Right ventricle myocardium inferior (tissue), 1 donor: ENCODE measurements at places on chromosomes 4 and X.
A peak's percentile ranks its signal among the peaks of the same experiment; 100 is the strongest.

GRCh38 chrX:3712051-3712869 is 1.2 kb downstream of the PRKX start:
- DNase-seq = no peak

DNA sequence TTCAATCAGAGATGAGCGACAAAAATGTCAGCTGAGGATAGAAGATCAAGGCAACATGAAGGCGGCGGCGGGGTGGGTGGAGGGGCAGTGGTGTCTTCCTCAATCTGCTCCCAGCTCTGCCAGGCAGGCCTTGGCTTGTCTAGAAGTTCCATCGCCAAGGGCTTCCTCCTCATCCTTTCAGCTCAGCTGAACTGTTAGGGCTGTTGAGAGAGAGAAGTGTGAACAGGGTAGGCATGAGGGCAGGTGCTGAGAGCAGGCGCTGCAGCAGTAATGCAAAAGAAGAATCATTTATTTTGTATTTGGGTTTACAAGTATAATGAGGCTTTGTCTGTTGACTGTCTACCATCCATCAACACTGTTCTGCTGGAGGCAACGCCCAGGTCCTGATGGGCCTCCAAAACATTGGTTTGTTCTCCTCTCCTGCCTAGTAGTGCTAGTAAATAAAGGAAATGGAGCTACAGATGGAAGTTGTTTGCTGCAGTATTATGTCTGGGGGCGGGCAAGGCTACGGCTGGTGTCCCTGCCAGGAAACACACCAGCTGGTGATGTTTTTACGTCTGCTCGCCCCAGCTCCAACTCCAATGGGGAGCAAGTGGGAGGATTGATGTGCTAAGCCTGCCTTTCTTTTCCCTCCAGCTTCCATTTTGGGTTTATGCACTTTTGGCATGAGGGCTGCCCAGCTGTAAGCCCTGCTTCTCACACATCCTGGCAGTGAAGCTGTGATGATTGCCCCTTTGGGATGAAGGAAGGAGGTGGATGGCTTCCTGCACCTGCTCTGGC is 139.4 kb upstream of the BOD1L1 start:
- DNase-seq = no peak

- no peak for DNase-seq
Measured at GRCh38 chr4:53790286-53790685, 199.0 kb upstream of the LNX1 start.

DNA sequence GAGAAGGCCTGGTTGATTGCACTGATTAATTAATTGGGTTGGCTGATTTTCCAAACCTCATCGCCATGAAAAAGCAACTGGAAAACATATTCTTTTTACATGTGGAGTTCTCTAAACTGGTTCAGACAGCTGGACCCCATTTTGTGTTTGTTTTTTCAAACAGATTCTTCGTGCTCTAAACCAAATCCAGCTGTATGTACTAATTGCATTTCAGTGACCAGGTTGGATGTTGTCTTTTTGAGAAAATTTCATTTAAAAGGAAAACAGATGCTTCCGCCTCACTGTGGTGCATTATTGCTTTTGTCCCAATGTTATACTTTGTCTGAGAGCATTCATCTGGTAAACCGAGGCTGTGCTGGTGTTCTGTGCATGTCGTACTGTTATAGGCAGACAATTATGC is 67.8 kb upstream of the LNX1 start:
- DNase-seq = no peak

DNA sequence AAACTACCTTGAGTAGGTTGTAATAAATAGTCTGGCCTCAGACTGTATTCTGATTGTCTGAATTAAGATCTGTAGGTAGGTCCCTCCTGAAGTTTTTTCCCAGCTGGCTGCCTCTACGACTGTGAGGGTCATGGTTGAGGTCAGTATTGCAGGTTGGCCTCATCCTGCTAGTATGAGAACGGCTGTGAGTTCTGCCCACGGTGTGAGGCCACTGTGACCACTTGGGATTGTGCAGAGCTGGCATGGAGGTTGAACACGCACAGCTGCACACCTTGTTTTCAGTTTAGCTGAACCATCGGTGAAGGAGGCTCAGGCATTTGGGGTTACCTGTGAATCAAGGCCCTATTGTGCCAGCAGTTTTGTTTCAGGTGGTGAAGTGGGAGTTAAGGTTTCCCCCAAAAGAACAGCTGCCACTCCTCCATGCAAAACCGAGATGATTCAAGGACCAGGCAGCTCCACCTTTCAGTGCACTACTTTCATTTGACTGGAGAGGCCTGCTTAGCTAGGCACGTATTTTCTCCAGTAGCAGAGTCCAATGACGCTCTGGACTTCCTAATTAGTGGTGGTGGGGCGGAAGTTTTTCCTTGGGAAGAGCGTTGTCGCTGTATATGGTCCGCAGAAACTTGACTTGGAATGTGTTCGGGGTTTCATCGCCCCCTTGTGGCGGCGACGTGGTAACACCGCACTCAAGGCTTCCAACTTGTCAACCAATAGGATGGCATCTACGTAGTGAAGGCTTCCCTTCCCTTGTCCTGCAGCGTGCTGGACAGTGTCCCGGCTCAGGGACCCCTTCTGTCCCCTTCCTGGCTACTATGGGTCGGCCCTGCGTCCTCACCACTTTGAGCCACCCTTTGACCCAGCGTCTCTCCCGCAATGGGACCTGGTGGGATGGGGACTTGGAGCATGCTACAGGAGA is 13.8 kb downstream of the CMC4 start:
- DNase-seq = peak; percentile 71

DNA sequence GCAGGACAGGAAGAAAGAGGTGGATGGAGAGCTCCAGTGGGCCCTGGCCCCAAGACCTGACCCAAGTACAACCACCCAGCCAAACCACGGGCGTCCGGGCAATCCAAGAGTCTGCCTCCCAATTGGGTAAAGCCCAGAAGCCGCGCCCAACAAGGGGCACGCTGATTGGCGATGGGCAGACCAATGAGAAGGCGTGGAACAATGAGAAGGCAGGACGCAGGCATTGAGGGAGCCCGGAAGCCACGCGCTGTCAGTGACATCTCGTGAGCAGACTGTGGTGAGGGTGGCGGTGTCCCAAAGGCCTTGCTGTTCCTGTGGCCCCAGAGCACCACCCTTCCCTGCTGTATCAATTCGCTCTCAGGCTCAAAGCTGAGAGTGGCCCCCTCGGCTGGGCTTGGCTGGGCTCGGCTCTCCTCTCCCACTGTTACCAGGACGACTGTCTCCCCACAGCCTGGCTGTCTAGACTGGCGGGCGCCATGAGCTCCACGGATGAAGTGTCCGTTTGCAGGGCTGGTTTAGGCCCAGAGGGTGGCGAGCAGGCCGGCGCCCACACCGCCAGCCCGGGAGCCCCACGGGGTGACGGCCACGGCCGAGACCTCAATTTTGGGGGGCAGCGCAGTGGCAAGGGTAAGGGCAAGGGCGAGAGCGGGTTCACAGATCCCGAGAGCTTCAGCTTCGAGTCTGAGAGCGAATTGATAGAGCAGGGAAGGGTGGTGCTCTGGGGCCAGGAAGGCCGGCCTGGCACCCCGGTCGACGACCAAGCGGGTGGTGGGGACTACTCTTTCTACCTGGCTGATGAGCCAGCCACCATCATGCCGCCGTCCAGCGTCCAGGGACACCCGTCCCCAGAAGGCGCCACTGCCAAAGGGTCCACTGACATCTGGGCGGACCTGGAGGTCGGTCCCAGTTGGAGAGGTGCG is at the start of gene LOC101059915:
Gene LOC101059915 (plus strand): TSS at position 219 of the 920 bp plus-strand sequence.
- DNase-seq = no peak

GRCh38 chr4:74628852-74629620 is 165.3 kb downstream of the BTC start:
- DNase-seq = no peak

DNA sequence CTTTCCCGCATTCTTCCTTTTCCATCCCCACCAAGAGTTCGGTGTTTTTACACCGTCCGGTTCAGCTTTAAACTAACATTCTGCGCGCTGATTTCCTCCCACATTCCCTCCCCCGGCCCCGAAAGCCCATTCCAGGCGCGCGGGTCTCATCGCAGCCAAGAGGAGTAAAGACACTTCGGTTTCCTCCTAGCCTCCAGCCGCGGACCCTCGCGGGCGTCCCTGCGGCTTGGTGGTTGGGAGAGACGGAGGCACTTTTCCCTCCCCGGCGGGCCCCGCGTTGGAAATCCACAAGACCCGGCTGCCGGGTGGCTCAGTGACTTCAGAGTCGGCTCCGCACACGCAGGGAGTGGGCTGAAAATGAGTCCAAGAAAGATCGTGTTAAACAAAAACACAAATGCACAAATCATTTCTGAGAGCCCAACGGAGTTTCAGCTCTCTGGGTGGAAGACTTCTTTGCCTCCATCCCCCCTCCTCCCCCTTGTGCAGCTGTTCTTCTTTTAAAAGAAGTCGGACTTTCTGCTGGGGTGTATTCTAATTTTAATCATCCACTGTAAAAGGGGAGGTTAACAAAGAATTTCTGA is 2.0 kb upstream of the ARX start:
- DNase-seq = no peak

DNA sequence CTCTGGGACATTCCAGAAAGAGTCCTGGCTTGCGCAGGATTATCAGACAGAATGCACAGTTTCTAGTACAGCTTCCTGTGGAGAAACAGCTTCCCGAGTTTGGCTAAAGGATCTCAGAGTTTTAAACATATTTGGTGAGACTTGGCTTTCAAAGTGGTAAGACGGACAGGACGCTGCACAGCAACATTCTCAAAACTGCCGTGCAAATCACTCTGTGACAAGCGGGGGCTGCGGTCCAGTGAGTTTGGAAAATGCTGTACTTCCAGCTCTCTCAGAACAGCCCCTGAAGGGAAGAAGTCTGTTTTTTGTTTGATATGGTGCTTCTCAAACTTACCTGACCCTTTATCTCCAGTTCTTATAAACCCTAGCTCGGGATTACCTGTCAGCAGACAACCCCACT is 18.1 kb downstream of the LGI2 start:
- DNase-seq = no peak

GRCh38 chrX:124518885-124519284 is 172.5 kb downstream of the SH2D1A start:
- DNase-seq = no peak

DNA sequence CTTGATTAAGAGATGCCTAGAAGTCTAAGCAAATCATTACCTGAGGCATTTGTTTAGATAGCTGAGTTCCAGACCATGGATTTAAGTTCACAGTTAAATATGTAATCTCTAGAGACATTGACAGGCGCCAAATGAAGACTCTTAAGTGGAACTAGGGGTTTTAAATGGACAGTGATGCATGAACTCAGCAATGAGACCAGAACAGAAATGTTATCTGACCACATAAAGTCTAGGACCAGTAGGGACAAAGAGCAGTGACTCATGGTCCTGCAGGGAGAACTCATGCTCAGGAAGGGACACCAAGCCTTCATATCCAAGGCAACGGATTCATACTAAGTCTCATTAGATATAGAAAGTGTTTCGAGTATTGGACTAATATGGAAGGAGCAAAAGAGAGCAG is 152.3 kb downstream of the PPARGC1A start:
- DNase-seq = no peak

GRCh38 chrX:124211312-124211942 is 121.0 kb upstream of the TEX13D start:
- no peak for DNase-seq

GRCh38 chr4:39698424-39699009 is 581 bp downstream of the UBE2K start:
- DNase-seq = peak; percentile 82

DNA sequence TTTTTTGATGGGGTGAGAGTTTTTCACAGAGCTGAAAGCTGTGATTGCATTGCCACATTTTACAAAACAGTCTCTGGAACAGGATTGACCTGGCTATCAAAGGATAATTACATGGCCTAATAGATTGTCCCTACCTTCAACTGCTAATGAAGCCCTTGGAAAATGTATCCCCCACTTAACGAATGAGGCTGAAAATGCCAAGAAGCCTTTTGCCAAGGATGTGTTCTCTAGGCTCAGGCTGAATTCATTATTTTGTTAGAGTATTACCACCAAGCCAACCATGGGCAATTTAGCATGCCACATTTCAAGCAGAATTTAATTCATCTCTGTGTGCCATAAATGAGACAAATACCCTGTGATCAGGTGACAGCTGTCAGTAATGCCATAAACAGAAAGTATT is 35.5 kb downstream of the SHROOM3 start:
- DNase-seq = no peak

DNA sequence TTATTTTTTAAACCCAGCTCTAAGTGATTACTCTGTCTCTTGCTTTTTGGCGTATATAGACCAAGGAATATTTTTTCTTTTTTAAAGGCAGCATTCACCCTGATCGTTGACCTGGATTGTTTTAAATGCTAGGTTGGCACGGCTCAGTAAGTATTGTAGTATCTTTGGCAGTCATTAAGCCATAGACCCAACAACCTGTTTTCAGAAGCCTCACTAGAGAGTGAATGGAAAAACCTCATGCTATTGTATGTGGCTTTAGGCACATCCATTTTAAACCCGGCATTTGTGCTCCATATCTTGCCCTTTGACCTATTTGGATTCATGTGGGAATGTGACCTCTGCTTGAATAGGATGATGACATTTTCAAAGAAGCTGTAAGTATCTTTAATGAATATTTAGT is 183.9 kb downstream of the SNCA start:
- no peak for DNase-seq

- DNase-seq = no peak
Measured at GRCh38 chr4:160810941-160811340, 1352.9 kb downstream of the FSTL5 start.

DNA sequence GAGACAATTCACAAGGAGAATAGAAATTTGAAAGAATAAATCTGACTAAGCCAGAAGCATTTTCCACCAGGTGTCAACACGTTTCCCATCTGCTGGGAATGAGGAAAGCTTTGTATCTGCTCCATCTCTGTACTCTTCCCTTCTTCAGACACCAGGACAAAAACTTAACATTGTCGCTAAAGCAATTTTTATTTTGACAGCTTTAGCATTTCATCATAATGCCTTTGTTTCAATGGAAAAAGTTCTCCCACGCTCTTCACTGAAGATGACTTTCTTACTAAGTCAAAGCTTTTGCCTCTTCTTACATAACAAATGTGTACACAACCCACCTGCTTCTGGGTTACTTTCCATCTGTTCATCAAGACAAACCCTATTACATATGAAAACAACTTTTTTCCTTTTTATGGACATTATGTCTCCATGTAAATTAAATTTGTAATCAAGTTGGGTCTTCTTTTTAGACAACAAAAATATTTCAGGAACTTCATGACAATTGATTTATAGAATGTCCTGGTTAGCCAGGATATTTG is 141.7 kb upstream of the GUCY1A1 start:
- DNase-seq = no peak

DNA sequence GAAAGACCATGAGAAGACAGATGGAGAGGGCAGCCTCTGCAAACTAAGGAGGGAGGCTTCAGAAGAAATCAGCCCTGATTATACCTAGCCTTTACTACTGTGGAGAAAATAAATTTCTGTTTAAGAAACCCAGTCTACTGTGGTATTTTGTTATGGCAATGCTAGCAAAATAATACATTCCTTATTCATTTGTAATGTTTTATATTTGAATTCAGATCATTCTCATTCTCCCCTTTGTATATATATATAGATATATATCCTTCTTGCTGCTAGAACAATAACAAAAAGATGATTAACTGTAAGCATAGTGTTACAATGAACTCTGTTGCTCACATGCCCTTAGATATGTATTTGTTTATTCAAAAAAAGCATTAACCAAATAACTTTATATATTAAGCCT is 22.5 kb downstream of the DMD start:
- no peak for DNase-seq
